ENCODE measurements at places on chromosomes 11 and 22.
A peak's percentile ranks its signal among the peaks of the same experiment; 100 is the strongest.

DNA sequence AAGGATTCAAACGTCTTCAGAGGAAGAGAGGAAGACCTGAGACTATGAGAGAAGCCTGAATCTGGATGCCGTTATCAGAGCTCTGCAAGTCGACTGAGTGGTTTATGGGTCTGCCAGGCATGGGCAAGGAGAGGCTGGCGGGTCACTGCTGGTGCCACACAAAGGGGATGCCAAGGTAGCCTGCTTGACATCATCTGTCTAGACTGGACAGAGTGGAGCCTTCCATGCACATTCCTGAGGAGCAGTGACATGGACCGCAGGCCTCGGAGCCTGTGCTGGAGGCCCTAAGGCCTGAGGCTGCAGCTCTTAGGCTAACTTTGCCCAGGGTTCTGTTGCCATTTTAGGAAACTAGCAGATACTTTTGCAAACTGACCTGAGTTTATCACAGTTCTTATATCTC lies 127.4 kb downstream of the WT1 start:
- DNase-seq = no peak

DNA sequence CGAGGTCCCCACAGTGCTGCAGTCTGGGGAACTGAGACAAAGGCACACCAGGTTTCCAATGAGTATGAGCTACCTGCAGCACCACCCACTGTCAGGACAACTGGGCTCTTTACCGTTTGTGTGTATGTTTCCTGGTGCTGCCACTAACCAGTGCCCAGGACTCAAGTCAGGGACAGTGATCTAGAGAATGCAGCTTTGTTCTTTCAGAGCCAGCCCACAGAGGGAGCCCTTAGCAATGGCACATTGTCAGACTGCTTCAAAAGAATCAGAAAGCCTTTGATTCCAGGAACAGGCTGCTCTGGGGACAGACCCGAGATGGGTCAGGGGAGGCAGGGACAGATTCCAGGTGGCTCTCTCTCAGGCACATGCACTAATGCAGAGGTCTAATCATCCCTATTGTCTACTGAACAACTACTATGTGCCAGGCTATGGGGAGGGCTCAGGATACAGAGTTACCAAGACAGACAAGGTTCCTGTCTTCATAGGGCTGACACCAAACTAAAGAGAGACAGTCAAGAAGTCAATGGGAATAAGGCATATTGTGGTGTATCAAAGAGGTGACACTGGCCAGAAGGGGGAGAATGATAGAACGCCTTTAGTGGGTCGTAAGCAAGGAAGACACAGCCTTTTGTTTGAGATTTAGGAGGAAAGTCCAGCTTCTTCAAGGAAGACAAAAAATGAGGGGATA lies 103.7 kb downstream of the VPREB1 start:
- no peak for DNase-seq

GRCh38 chr22:37383341-37383740 lies 43.9 kb downstream of the ELFN2 start:
- no peak for DNase-seq

DNA sequence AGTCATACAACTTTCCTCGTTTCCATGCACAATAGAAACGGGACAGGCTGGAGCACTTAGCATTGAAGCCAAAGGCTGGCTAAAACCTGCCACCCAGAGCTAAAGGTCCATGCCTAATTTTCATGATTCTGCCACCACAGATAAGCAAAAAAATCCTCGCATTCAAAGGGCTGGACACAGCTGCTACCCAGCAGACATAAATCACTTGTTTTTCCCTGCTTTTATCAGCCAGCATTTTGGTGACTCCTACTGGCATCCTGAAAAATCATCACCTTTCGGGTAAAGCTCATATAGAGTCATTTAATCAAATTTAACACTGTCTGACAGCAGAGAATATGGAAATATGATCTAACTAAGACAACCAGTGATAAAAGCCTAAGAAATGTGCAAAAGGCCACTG lies 37.9 kb downstream of the ALG9 start:
- DNase-seq = no peak

DNA sequence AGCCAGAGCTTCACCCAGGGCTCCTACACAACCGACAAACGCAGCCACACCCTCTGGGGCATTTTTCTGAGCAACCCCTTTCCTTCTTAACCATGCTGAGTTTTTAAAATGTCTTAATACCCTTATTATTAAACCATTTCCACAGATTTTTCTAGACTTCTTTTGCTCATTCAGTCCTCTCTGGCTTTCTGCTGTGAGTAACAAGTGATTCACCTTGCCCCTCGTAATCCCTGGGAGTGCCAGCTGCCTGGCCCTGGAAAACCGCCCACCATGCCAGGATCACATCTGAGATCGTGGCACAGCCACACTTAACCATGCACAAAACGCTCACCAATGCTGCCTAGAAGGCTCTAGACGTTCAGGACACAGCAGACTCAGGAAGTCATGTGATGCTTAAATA lies 25.4 kb downstream of the YPEL1 start:
- no peak for DNase-seq

DNA sequence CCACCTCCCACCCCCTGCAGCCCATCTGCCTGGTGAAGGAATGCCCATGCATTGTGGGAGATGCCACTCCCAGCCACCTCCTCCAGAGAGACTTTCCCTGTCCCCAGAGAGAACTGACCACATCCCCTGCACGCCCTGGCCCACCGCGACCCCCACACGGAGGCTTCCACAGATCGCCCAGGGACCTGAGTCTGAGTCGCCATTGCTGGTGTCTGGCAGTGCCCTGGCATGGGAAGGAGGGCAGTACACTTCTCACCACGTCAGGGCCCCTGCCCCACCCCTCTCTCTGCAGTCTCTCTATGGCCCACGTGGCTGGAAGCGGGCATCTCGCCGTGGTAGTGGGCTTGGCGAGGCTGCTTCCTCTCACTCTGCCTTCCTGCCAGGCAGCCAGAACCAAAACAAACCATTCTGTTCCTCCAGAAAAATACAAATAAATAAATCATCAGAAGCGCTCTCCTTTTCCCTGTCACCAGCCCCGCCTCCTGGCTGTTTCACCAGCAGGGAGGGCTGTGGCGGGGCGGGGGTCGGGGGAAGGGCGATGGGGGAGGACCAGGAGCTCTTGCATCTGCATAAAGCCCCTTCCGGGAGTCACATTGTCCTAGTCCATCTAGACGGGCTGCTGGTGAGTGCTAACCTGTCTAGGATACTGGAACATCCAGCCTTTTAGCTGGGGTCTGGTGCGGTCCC lies 20.9 kb downstream of the SHISAL1 start:
- DNase-seq = no peak

DNA sequence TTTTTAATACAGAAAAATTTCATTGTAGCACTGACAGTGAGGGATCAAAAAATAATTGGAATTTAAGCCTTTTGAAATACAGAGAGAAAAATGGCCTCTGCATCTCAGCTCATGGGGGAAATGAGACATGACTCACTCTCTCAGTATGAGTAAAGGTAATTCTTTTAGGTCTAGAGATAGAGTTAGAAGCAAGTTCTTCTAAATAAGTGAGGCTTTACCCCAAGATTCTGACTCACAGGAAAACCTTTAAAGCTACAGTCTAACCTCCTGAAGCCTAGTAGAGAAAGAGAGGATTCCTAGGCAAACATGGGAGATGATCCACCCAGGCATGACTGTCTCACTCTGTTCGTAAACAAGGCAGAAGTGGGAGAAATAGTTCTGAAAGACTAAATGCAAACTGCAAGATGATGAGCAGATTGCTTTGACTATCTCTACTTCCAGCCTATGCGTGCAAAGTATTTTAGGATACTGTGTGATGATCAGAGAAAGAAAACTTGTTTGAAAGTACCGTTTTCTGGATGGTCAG lies 1003.3 kb upstream of the CCDC90B start:
- DNase-seq = peak; percentile 21

GRCh38 chr22:42892156-42892555 lies 35.1 kb upstream of the ARFGAP3 start:
- no peak for DNase-seq

- DNase-seq = no peak
Observed at GRCh38 chr11:70246196-70246595, 24.3 kb upstream of the PPFIA1 start.

GRCh38 chr22:35299217-35299672 lies 449 bp upstream of the TOM1 start:
- DNase-seq = peak; percentile 20

GRCh38 chr11:78299000-78299710 lies 110.4 kb downstream of the USP35 start:
- no peak for DNase-seq

DNA sequence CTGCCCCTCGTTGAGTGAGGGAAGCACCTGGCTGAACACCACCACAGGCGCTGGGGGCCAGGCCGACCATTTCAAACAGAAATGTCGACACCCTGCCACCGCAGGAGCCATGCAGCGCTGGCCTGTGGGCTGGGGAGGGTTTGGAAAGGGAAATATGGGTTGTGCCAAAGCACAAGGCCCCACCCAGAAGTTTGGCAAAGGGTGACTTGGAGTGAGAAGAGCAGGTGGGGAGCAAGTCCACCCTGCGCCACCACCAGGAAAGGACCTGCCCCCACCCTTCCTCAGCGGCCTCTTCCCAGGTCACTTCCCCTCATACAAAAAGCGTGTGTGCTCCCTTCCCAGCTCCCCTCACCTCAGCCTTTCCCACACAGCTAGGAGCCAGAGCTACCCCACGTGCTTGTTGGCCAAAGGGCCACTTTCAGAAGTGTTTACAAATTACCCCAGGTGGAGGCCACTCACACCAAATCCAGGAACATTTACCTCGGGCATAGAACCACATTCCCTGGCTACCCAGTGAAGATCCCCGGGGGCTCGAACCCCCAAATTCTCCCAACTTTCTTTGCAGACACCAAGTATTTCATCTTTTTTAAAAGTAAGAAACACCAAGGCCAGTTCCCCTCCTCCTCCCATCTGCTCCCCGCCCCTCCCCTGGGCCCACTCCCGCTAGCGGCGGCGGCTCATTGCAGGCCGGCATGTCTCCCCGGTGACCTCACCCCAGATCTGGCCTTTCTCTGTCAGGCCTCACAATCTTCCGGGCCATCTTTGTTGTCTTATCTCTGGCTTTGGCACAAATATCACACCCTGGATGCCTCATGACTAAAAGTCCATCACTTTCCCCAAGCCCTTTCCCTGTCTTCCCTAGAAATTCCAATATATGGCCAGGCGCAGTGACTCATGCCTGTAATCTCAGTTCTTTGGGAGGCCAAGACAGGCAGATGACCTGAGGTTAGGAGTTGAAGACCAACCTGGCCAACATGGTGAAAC lies 20.5 kb upstream of the SCGB1A1 start:
- DNase-seq = peak; percentile 40

- no peak for DNase-seq
Observed at GRCh38 chr11:45303316-45303715, 17.2 kb upstream of the SYT13 start.

DNA sequence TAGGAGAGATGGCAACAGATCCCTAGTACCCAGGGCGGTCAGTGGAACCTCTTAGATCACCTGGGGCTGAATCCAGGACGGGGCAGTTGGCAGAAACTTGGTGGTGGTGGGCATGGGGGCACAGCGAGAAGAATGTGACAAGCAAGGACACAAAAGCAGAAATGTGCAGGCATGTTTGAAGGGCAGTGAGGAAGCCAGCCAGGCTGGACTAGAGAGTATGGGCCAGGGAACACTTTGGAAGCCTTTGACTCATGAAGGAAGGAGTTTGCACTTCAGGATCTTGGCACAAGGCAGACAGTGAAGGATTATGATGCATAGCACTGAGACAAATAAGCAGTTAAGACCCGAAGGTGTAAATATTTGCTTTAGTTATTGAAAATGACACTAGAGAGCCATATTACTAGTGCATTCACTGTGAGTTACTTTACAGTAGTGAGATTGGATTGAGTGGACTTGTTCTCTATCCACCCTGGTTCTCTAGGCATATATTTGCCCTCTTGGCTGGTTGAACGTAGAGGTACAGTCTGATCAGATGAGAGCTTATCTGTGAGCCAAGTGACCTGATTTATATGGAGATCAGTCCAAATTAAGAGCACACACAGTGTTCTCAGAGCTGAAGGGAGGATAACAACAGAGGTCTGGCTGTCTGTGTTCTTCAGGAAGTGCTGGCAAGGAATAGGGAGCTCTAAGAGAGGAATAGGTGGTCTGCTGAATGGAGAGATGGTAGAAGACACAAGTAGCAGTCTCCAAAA lies 210.4 kb downstream of the SNX19 start:
- DNase-seq = peak; percentile 37

DNA sequence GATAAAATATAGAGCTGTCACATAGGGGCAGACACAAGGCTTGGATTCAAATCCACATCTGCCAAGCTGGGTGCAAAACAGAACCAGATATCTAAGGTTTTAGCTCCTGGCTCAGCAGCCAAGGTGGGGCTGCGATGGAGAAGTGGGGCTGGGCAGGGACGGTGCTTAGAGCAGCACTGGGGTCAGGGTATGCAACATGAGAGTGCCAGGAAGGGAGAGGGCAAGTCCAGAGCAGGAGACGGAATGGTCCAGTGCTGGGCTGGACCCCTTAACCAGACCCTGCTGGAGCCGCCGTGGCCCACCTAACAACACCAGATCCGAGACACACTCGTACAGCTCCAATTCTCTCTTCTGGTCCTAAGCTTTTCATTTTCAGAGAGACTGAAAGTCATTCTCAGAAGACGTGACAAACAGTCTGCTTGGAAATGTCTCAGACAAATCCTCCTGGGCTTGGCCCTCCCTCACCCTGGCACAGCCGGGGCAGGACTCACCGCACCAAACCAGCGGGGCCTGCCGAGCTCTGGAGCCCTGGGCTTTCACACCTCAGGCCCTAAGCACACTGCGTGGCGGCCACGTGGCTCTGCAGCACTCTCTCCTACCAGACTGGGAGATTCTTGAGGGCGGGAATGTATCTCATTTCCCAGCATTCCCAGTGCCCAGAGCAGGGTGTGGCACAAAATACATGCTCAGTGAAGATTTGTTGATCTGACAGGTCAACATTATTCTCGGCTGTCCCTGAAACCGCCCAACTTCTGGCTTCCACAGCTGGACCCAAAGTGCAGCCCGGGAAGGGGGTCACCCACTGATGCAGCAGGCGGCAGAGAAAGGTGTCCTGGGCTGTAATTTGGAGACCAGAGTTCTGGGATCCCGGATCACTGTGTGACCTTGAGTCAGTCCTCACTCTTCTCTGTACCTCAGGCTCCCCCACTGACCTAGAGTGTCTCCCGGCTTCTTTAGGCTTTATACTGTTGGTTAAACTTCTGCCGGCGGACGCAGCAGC lies 11.6 kb downstream of the LRRC32 start:
- DNase-seq = no peak

GRCh38 chr11:91023731-91024130 lies 800.9 kb upstream of the CHORDC1 start:
- no peak for DNase-seq

- no peak for DNase-seq
Observed at GRCh38 chr22:37356922-37357321, 70.4 kb downstream of the ELFN2 start.

- DNase-seq = no peak
Observed at GRCh38 chr11:100625041-100625440, 62.0 kb upstream of the ARHGAP42 start.

DNA sequence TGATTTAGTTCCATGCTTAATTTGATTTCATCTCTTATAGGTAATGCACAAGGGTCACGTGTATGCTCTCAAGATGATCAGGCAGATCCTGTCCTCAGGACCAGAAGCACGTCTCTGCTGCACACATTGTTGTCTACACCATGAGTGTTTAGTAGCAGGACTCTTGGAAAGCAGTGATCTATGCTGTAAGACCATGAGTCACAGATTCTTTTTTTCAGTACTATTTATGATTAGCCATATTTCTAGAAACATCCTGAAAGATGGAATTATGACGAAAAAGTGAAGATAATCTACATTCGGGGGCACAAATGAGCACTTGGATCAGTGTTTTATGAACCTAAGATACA lies 29.6 kb downstream of the ZBED4 start:
- DNase-seq = no peak

- DNase-seq = no peak
Observed at GRCh38 chr11:46639197-46639839, 22.0 kb downstream of the ATG13 start.
